GM04503 (cell line): ENCODE measurements at places on chromosomes 3 and 15.

- no peak for DNase-seq
Measured at GRCh38 chr3:45984331-45985312, 11.0 kb downstream of the FYCO1 start.

DNA sequence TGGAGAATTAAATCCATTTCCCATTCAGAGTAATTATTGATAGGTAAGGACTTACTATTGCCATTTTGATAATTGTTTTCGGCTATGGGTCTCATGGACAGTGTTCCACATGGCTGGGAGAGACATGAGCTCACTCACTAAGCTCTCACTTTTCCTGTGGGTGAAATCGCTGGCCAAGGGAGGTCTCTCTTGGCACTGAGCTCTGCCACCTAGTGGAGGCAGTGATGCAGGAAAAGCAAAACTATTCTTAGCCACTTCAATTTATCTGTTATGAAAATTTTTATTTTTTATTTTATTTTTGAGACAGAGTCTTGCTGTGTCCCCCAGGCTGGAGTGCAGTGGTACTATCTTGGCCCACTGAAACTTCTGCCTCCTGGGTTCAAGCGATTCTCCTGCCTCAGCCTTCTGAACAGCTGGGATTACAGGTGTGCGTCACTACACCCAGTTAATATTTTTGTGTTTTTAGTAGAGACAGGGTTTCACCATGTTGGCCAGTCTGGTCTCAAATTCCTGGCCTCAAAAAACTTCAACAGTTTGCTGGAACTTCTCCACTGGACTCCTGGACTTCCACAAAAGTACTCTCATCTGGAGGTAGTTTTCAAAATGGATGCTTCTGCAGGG is 4.7 kb upstream of the RNF13 start:
- DNase-seq = peak; percentile 26

DNA sequence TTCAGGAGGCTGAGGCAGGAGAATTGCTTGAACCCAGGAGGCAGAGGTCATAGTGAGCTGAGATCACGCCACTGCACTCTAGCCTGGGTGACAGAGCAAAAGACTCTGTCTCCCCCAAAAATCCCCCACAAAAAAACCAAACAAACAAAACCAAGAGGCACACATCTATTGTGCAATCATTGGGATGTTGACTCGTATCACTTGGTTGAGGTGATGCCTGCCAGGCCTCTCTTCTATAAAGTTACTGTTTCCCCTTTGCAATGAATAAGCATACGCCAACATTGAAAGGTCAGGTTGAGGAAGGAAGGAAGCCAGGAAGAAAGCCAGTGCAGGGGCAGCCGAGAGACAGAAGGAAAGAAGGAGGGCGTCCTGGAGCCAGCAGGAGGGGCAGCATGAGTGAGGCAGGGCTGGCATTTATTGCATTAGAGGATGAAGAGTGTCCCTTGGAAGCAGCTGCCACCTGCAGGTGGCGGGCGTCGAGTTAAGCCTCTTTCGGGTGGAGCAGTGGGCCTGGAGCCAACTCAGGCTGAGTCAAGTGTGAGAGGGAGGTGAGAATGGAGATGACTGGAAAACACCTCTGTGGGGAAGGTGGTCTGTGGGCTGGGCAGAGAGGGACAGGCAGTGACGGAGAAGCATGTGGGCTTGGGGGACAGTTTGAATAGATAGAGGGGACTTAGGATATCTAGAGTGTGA is 8.3 kb upstream of the CSPG4 start:
- DNase-seq = no peak

- DNase-seq = no peak
Measured at GRCh38 chr3:190524942-190525341, 11.1 kb downstream of the IL1RAP start.

DNA sequence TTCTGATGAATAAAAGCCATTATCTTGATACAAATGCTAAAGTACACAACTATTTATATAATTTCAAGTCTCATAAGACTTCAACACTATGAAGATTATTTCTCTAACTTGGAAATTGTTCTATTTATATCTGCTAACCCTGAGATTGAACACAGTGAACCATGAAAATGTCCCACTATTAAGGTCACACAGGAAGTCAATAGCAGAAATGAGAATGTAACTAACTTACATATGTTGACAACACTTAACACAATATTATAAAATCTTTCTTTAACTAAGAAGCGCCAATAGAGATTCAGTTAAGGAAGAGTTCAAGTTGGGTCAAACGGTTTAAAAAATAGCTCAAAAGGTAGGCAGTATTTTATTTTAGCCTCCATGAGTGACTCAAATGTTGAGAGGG is 551.8 kb upstream of the CBLB start:
- no peak for DNase-seq
